GOT3 (cell line): ENCODE measurements at places on chromosomes 5 and 9.

DNA sequence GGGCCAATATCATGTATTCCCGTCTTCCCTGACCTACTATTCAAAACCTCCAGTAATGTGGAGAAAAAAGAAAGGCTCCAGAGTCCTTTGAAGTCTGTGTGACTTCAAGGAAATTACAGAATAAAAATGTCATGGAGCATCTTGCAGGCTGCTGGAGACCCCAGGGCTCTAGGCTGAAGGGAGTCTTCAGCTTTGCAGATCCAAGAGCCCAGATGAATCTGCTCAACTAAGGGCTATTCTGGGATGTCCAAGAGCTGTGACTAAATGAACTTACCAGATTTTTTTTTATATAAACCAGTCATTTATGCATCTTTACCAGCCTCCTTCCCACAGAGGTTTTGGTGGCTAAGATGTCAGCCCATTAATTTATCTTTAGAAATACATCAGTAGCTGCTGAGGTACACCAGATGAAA lies 167.3 kb downstream of the MUSK start:
- no peak for DNase-seq

DNA sequence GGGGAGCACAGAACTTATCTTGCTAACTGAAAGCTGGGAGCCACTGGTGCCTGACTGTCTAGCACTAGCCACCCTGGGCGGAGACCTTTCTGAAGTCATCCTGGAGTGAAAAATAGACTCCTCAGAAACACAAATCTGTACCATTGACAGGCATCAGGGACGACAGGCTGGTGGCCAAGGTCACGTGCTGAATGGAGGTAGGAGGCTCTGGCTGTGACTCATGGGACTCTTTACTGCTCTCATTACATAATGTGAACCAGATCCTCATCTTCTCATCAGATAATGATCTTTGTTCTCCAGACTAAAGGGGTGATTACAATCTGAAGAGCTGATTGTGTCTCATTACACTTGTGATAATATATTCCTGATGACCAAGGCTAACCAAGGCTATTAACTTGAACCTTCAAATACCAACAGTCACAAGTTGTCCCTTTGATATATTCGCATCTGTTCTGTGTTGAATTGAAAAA lies 91.8 kb downstream of the SEMA5A start:
- DNase-seq, result no peak

GRCh38 chr5:132280371-132281240 lies 13.6 kb upstream of the SLC22A4 start:
- no peak for DNase-seq

- no peak for DNase-seq
Observed at GRCh38 chr5:83246071-83246470, 168.7 kb downstream of the XRCC4 start.

GRCh38 chr5:138974227-138975063 lies 99.3 kb upstream of the LRRTM2 start:
- no peak for DNase-seq

DNA sequence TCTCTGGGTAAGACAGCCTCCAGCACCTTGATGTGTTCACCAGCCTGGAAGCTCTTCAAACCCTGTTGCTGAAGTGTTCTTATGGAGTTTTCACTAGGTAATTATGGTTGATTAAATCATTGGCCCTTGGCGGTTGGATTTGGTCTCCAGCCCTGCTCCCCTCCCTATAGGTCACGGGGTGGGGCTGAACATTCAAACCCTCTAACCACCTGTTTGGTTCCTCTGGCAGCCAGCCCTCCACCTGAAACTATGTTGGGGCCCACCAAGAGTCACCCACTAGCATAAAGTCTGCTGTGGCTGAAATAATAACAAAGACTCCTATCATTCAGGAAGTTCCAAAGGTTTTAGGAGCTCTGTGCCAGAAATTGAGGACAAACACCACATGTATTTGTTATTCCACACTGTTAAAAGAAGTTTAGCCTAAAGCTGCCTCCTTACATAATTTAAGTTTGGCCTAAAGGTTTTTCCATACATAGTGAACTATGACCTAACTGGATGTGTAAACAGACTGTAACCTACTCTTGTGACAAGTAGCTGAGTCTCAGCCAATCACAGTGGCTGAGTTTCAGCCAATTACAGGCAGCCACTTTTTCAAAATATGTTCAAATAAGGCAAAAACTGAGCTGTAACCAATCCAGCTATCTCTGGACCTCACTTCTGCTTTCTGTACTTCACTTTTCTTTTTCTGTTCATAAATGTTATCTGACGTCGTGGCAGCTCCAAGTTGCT lies 34.8 kb downstream of the TMEM252 start:
- DNase-seq, result no peak

- DNase-seq, result no peak
Observed at GRCh38 chr5:134525683-134526482, 413 bp downstream of the JADE2 start.
